ENCODE measurements at places on chromosomes 5 and 9.
A peak's percentile ranks its signal among the peaks of the same experiment; 100 is the strongest.

DNA sequence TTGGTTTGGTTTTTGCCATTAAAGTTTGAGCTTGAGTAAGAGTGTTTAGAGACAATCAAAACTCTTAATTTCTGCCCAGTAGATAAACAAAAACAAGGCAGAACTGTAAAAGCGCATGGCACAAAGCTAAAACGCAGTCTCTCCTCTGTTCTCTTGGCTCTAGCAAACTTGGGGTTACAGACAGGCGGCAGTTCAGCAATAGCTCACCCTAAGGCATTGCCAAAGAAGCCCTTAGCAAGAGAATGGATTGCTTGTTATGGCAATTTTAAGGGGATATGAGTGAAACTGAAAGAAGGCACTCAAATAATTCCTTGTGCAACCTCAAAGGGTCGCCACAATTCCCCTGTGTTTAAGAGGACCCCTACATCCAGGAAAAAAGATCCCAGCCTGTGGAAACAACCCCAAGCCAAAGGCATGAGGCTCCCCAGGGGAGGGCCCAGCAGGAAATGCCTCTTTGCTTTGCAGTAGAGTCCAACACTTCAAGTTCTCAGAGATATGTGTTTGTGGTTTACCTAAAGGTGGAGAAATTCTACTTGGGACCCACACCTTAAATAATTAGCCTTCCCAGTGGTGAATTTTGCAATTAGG is 317.0 kb upstream of the MPDZ start:
- no peak for DNase-seq

DNA sequence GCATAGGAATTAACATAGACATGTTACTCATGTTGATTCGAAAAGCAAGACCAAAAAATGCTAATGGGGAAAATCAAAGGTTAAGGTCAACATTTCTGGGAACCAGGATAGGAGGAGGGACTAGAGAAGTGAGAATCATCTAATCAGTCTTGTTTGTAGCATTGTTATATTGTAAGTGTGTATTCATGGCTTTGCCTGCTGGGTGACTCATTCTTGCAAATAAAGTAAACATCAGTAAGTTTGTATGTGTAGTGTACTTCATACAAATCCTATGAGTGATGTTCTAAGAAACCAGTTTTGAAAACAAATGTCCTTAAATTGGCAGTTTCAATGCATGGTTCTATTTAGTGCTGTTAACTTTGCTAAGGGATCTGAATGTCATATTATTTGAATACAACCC is 79.0 kb upstream of the TMEM252 start:
- DNase-seq = no peak

- DNase-seq = no peak
Observed at GRCh38 chr5:170497311-170498038, 6.3 kb upstream of the KCNIP1 start.

DNA sequence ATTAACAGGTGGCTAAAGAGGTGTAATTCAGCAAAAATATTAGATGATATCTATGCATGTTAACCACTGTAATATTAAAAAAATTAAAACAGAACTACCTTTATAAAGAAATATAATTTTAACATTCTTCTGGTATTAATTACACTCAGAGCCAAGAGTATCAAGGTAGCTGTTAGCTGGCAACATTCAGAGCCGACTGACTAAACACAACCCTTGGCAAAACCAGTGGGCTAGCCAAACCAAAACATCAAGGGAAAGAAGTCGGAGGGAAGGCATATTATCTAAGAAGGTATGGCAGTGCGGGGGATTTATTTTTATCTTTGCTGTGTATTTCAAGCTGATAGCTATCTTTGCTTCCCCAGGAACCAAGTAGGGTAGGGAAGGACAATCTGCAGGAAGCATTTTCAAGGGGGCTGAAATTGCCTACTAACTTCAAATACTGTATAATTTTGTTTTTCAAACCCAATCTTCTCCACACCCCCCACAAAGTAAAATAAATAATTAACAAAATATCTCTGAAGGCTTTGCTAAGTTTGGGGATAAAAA is 24.0 kb downstream of the ELL2 start:
- no peak for DNase-seq

- DNase-seq = no peak
Observed at GRCh38 chr5:146718609-146719008, 159.9 kb downstream of the PPP2R2B start.

DNA sequence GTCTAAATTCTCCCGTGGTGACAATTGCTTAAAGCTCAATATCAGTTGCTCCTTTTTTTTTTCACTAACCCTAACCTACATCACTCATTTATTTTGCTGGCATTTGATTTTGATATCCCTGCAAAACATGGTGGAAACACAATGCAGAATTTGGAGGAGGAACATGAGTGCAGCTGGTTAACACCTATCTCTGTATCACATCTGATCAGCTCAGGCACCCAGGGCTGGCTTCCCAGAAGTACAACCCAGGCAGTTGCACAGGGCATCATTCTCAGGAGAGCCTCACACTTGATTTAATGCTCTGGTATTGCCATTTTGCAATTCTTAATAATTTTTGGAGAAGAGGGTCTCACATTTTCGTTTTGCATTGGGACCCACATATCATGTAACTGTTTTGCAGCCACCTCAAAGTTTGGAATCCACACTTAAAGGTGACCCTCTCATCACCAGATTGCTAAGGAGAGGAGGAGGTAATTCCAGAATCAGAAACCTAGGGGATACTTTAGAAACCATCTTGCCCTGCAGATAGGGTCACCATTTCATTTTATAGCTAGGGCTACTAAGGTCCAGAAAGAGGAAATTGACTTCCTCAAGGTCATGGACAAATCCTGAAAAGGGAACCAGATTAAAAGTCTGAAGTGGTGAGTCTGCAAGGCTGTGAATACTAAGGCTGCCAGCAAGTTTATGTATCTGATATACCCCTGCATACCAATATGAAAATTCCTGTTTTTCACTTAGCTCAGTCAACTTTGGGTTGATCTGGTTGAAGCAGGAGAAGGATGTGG is 19.3 kb upstream of the ADAM19 start:
- DNase-seq = no peak

GRCh38 chr5:54226215-54226614 is 84.2 kb downstream of the ARL15 start:
- DNase-seq = no peak

DNA sequence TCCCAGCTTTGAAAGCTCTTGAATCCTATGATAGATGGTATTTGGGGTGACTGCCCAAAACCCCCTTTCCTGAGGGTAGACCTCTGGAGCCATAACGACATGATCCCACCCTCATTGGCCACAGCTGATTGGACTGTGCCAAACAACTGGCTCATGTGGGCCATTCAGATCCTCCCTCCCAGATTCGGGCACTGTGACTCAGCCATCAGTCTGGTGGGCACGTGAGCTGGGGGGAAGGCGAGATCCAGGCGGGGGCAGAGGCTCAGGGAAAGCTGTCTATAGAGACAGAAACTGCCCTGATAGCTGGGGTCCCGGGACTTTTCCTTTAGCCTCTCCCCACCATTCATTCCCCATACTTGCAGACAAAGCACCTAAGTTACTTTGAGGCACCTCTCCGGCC is 15.1 kb upstream of the NCS1 start:
- no peak for DNase-seq

DNA sequence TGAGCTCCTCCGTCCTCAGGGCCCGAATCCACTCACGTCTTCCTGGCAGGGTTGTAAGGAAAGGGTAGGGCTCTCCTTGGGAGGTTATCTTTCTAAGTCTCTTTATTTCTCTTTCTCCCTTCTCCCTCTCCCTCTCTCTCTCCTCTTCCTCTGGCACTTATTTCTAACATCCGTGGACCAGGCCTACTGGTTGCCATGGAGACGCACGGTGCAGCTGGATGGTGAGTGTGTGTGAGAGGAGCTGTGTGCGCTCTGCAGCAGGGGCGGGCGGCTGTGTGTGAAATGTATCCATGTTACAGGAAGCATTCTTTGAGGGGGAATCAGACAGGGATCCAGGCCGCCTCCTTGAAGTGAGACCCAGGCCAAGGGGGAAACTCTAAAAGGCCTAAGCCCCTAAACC is 32.2 kb downstream of the PCDH1 start:
- DNase-seq = no peak

GRCh38 chr9:108844391-108844790 is 11.4 kb downstream of the ACTL7B start:
- DNase-seq = no peak

DNA sequence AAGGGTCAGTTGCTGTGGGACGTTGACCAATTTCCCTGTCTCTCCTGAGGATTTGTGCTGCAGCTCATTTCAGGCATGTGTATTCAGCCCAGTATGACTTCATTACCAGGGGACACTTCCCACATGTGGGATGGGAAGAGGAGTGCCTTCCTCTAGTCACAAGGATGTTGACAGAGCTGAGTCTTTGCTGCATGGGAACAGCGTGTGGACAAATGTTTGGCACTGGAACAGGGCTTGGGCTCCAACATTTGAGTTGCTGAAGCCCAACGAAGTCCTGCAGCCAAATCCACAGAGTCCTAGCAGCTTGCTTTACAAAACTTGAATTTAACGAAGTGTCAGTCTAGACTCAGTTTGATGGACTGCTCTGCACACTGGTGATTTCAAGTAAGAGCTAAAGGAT is 283.2 kb downstream of the SH3GL2 start:
- no peak for DNase-seq

GRCh38 chr9:1461812-1462211 is 411.7 kb downstream of the DMRT2 start:
- DNase-seq = no peak

- DNase-seq = peak; percentile 34
Observed at GRCh38 chr5:177472460-177473442, 683 bp downstream of the DBN1 start.

DNA sequence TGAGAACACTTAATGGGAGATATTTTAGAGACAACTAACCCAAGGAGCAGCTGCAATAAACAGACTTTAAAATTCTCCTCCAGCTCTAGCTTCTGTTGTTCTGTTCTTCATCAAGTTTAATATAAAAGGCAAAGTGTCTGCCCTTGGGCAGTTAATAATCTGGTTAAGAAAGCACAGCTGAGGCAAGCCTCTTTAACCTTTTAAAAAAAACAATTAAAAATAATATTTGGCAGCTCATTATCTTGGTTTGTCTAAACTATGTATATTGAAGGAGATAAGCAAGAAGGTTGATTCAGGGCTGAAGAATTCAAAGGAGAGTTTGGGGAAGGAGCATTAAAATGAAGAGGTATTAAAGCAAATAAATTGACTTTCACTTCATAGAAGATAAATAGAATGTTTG is 75.4 kb downstream of the TSSK1B start:
- DNase-seq = no peak

DNA sequence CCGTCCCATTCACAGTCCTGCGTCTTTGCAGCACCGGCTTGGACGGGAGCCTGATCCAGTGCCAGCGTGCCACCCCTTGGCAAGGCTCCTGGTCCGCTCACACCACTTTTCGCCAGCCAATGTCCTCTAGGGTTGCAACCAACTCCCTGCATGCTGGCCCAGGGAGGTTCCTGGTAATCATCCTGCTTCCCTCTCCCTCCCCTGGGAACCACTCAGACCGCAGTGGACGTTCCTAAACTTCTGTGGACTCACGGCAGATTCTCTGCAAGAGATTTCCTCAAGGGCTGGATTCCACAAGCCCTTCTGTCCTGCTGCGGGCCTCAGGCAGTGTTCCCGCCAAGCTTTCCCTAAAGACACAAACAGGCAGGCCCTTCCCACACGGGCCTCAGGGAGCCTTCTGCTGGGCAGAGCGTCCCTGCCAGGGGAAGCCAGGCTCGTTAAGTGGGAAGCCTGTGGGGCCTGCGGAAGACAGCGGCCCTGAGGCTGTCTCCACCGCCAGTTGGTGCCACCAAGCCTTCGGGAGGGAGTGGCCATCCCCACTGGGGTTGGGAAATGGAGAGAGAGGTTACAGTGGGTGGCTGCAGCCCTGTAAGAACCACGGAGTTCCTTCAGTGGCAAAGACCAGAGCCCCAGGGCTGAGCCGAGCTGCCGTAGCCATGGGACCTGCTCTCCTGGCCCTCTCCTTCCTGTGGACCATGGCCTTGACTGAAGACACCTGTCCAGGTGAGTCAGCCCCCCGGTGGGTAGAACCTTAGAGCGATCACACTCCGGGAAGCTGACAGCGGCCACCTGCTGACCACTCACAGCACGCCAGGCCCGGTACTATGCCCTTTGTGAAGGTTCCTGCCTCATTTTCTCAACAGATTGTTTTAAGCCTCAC is 16.4 kb upstream of the FCN2 start:
- DNase-seq = no peak

GRCh38 chr5:107425541-107426031 is 245.2 kb downstream of the EFNA5 start:
- no peak for DNase-seq

DNA sequence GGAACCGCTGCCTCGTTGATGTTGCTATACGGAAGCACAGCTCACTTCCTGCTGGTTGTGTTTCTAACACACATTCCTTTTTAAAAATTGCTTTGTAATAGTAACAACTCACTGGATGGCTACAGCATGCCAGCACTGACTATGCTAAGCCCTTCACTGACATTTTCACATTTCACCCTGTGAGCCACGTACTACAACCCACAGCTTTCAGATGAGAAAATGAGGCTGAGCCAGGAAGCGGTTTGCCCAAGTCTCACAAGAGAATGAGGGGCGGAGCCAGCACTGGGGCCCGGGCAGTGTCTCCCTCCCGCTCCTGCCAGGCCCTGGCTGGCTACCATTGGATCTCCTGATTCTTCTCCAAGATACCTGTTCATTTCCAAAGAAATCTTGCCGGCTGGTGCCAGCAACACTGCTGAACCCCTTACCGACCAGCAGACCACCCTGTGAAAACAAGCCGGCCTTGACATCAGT is 38.3 kb downstream of the FAM78A start:
- DNase-seq = peak; percentile 65

DNA sequence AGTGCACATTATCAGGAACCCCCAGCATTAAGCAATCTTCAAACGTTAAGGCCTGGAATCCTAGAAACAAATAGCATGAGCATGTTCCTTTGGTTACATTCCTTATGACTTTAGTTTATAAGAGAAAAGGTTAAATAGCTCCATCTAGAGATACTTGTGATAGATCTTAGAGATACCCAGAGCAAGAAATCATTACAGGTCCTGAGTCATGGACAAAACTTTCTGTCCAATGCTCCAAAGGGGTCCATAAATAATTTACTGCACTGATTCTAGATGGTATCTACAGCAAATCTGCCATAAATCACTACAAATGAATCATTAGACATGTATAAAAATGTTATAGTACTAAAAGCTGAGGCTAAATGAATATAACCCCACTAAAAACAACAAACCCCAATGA is 139.6 kb downstream of the HTR1A start:
- no peak for DNase-seq

DNA sequence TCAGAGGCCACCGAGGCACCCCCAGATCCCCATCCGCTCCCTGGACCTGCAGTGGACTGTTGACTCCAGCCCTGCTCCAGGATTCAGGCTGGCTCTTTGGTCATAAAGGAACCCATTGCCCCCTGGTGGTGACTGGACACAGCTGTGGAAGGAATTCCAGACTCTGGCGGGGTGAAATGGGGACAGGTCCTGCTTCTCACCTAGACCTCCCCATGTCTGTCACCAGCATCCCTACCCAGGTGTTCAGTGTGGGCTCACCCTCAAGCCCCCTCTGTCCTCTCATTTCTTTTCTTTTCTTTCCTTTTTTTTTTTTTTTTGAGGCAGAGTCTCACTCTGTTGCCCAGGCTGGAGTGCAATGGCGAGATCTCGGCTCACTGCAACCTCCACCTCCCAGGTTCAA is 25.5 kb upstream of the STXBP1 start:
- DNase-seq = no peak
